ENCODE measurements at places on chromosomes 7 and 10.

DNA sequence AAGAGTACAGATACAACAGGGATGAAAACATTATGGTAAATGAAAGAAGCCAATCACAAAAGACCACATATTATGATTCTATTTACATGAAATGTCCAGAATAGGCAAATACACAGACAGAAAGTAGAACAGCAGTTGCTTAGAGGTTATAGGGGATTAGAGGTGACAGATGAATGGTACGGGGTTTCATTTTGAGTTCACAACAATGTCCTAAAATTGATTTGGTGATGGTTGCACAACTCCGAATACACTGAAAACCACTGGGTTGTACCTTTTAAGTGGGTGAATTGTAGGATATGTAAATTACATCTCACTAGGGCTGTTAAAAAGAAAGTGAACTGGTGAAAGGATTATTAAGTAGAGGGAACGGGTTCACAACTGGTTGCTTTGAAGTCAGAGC, 76.3 kb upstream of the MRLN start:
- DNase-seq = no peak

DNA sequence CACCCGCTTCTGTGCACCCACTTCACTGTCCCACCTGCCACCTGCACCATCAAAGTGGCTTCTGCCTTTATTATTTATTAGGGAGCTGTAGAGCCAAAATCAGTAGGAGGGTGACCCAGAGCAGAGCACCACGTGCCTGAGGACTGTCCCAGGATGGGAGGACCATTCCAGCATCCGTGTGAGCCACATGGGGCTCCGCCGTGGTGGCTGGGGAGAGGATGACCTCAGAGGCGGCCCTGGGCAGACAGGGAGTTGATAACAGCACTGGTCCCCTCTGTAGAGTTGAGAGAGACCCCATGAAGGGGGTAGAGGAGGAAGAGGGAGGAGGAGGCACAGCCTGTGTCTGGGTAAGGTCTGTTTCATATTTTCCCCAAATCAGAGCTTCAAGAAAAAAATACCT, 8.7 kb upstream of the DPYSL4 start:
- no peak for DNase-seq

- no peak for DNase-seq
These were observed 27.0 kb downstream of the MCMBP start for GRCh38 chr10:119845656-119846055.

GRCh38 chr10:49592726-49593563, 17.2 kb upstream of the SLC18A3 start:
- DNase-seq = peak; percentile 55

DNA sequence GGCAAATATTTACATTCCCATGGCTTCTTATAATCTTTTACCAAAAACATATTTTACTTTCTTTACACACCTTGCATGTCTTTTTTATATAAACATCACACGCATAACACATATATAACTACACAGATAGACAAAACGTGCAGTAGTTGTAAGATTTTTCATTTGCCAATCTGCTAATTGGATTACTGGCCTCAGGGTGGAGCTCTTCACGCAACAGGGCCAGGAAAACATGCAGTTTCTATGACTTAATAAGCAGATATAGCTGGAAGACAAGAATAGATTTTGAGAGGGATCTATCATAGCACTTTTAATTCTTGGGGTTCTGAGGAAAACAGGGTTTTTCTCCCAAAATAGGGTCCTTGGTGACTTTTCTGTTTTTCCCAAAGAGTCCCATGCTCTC, 12.7 kb downstream of the ACADSB start:
- DNase-seq = peak; percentile 14

- DNase-seq = no peak
These were observed 232.5 kb downstream of the SKIDA1 start for GRCh38 chr10:21292763-21293517.

DNA sequence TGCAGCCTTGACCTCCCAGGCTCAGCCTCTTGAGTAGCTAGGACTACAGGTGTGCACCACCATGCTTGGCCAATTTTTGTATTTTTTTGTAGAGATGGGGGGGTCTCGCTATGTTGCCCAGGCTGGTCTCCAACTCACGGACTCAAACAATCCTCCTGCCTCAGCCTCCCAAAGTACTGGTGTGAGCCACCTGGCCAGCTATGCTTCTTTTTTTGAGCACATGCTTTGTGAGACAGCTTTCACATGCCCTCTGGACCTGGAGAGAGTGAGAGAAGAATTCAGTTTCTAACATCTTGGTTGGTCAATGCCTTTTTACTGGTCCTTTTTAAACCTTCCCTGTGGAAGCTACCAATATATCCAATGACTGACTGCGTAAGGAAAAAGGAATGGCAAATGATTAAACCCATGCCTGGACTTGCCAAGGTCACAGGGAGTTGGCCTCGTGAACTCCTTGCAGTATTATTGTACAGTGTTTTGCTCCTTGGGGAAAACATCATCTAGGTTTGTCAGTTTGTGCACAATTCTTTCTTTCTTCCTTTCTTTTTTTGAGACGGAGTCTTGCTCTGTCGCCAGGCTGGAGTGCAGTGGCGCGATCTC, 6.2 kb upstream of the FOXK1 start:
- no peak for DNase-seq

DNA sequence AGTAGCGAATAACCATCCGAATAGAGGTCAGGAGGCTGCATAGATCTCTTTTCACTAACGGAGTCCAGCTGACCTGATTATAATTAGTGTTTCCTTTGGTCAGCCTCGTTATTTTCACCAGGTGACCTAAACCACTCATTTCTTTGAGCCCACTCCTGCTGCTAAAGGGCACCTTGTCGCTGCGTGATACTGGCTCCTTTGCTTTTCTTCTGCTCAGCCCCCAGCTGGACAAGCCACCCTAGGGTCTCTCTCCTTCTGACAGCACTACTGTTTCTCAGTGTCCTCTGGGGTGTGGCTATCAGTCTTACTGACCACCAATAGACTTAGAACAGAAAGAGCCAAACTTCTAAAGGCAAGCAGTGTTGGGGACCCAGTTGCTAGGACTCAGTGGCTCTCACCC, 2.7 kb upstream of the IGFBP3 start:
- no peak for DNase-seq

- no peak for DNase-seq
These were observed 1370.6 kb upstream of the LRRTM3 start for GRCh38 chr10:65555192-65555591.

DNA sequence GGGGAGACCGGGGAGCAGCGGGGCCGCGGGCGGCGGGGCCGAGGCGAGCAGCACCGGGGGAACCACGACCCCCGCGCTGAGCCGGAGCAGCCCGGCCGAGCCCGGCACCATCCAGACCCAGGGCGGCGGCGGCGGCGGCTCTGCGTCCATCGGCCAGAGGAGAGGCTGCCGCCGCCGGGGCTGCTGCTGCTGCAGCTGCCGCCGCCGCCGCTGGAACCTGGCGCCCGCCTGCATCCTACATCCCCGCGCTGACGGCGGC, 190 bp downstream of the TCERG1L start:
- no peak for DNase-seq

GRCh38 chr10:48649349-48649944, 35.2 kb upstream of the WDFY4 start:
- no peak for DNase-seq

Measured in NCI-H510A treated with DMSO at 0.1 percent for 48 hours (cell line).